ENCODE measurements at places on chromosomes 5 and 9. TPM values are rescaled to one million over a fixed set of nuclear protein-coding genes. Genes with fewer than 3 reads are reported as not detected.

- no peak for DNase-seq
Measured at GRCh38 chr5:166781737-166782136, 1509.7 kb upstream of the WWC1 start.

GRCh38 chr9:94868464-94868863 lies 142.0 kb downstream of the AOPEP start:
- DNase-seq: no peak

DNA sequence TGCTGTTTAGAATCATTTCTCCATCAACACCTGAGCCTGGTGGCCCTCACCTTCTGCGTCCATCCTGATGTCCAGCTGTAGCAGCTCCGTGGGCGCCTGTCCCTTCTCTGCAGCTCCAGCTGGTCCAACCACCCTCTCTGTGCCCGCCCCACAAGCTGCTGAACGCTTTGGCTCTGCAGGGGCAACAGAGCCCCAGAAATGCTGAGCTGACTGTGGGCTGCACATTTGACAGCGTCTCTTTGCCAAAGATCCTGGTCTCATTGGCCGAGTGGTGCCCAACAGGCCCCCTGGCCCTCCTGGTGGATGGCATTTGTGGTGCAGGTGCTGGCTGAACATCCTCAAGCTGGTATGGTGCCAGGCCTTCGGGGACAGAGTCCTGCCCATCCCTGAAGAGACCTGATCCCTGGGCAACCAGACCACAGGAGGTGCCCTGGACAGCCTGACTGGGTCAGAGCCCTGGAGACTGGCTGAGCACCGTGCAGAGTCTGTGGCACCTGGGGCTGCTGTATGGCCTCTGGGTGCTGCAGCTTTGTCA lies 25.3 kb upstream of the CEP72 start:
- DNase-seq: no peak

- no peak for DNase-seq
Measured at GRCh38 chr9:73743826-73744225, 592.2 kb downstream of the ANXA1 start.

GRCh38 chr9:21994556-21995005 lies at the start of gene CDKN2B-AS1:
TSS of gene CDKN2B-AS1 (plus strand) at chr9:21994791.
- DNase-seq: no peak

DNA sequence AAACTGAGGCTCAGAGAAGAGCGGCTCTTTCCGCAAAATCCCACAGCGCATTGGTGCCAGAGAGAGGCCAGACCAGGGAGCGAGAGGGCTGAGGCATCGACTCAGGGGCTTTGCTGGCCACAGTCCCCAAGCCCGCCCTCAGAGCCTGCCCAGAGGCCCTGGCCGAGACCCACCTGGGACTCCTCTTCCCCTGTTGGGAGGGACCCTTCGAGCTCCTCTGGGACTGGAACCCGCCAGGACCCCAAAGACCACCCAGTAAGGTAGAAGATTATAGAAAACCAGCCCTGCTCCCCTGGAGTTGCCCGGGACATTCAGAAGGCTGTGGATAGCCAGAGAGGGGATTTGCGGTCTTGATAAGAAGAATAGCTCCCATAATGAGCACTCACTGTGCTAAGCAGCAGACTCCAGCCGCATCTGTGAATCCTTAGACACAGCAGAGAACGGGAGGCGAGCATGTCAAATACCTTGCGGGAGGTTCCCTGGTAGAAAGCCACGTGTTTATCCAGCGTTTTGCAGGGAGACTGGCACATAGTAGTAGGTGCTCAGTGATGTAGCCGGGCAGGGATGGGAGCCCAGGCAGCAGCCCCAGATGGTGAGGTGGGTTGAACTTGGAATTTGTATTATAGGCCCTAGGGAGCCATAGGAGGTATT lies 651 bp upstream of the AK1 start:
- no peak for DNase-seq

- DNase-seq: no peak
Measured at GRCh38 chr5:13403351-13403750, 541.1 kb downstream of the DNAH5 start.

GRCh38 chr5:168552146-168552545 lies 23.0 kb downstream of the FBLL1 start:
- no peak for DNase-seq

DNA sequence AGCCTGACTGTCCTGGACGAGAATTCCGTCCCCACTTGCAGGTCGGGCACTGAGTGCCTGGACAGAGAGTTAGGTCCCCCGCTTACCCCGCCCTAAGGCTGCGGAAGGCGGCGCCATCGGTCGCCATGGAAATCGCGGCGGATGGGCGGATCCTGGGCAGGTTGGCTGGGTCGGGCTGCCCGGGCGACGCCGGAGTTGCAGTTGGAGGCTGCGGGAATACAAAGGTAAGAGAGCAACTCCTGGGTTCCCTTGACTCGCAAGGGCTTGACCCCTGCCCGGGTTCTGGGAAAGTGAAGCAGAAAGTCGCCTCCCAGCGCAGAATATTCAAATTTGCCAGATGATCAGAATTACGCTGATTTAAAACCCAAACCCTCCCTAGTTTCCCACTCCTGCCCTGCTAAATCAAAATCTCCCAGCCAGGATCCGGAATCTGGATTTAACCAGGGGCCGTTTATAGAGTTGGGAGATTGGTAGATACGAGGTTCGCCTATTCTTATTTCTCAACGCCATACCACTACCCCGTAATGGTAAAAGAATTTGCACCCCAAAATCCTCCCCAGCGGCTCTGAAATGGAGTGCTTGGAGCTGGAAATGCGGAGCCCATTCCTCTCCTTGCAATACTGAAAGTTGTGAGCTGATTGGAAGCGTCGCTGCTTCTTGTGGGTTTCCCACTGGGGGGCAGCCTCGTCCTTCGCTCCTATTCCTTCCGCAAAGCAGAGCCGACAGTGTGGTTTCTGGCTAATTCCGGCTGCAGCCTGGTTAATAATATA lies 156.4 kb upstream of the RASEF start:
- no peak for DNase-seq

DNA sequence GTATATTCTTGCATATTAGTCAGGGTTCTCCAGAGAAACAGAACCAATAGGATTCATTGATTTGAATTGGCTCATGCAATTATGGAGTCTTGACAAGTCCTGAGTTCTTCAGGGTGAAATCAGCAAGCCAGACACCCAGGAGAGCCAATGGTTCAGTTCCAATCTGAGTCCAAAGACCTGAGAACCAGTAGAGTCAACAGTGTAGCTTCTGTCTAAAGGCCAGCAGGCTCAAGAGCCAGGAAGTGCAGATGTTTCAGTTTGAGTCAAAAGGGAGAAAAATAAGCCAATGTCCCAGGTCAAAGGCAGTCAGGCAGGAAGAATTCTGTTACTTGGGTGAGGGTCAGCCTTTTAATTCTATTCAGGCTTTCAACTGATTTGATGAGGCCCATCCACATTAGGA lies 37.8 kb upstream of the ANKRD34B start:
- no peak for DNase-seq

- DNase-seq: no peak
Measured at GRCh38 chr5:180139731-180140055, 68.1 kb upstream of the RNF130 start.

- DNase-seq: no peak
Measured at GRCh38 chr5:19179571-19179970, 808.4 kb downstream of the CDH18 start.

GRCh38 chr9:68951879-68952659 lies 61.8 kb downstream of the PRKACG start:
- DNase-seq: no peak

DNA sequence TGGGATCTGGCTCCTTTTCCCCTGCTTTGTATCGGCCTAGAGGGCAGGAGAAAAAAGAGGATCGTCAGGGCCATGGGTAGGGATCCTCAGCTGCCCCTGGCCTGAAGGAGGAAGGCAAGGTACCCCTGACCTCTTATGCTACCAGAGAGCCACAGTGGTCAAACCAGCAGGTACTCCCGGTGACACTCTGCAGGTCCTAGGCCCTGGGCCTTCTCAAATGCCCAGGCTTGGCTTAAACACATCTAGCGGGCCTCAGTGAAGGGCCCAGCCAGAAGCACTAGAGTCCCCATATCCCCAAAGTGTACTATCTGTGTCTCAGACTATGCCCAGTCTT lies 3.5 kb downstream of the IRF1 start:
- no peak for DNase-seq

GRCh38 chr5:81136557-81136956 lies 96.6 kb upstream of the CKMT2 start:
- no peak for DNase-seq

GRCh38 chr9:99400184-99400731 lies 178.2 kb downstream of the SEC61B start:
- DNase-seq: no peak

- DNase-seq: no peak
Measured at GRCh38 chr9:115413304-115413703, 295.3 kb upstream of the TNC start.

GRCh38 chr5:107769519-107769918 lies 98.8 kb upstream of the EFNA5 start:
- DNase-seq: no peak

DNA sequence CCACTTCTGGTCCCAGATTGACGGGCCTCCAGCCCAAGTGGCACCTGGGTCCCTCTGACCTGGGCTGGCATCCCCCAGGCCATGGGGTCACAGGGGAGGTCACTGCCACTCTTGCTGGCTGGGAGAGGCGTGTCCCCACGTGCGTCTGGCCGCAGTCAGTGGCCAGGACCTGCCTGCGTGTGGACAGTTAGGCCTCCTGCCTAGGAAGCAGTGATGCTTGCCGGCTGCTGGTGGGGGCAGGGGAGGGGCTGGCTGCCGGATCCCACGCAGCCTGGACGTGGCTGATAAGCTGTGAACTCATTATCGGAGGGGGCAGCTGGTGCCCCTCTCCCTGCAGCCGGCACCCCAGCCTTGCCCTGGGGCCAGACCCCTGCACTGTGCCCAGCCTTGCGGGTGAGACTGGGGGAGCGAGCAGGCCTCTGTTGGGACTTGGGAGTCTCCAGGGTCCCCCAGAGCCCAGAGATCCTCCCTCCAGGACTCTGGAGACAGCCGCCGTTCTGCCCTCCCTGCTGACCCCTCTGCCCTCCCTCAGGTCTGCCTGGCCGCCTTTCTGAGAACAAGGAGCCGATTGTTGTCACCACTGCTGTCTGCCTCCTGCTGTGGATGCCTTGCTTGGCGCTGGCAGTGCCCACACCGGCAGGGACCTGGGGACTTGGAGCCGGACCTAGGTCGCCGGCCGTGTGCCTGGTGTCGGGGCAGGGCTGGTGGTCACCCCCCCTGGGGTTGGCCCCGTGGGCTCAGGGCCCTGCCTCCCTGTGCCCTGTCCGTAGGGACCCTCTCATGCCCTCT lies 12.3 kb downstream of the RXRA start:
- peak; percentile 95 for DNase-seq

GRCh38 chr9:107931071-107931715 lies 441.6 kb upstream of the KLF4 start:
- no peak for DNase-seq

DNA sequence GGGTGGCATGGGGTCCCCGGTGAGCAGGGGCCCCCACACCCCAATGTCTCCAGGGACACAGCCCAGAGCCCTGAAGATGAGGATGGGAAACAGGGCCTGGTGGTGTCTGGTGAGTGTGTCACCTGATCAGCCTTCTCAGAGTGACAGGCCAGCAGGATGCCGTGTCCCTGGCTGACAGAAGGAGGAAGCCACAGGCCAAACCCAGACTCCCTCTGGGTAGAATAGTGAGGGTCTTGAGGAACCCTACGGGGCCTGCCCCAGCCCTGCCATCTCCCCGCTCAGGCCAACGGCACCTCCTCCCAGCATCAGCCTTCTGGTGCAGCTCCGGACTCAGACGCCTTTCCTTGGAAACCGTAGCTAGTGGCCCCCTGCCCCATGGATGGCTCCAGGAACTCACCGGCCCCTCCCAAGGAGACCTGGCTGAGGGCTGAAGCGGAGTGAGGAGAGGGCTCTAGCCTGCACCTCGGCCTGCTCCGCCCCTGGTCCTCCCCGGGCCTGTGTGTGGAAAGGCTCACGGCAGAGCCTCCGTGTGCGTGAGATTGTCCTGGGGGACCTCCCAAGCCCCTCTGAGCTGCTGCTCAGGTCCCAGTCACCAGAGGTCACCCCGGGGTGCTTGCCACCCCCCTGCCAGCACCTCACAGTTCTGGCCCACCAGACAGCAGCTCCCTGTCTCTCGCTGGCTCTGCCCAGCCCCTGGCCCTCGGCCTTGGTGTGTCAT lies 6.0 kb downstream of the RALGDS start:
- DNase-seq: no peak

DNA sequence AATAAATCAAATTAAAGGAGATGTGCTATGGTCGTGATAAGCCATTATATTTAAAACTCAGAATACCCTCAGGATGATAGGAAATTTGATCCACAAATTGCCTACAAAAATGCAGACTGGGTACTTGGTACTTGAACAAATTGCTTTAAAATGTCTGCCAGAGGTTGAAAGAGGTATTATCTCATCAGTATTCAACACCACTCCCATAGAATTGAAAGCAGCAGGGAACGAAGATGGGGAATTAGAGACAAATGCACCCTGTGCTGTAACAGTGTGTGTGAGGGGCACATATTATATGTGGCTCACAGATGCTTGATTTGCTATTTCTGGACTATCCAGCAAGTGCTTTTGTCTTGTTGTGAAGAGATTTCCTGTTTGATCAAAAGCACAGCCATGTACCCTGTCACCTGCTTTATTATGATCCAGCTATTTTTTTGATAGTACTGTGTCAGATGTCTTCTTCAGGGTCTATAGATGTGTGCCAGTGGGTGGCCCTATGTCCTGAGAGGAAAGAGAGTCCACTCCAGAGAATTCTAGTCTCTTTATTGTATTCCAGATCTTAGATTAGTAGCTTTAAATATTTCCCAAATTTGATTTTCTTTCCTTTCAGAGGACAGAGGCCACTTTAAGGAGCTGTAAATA lies 120.1 kb downstream of the XRCC4 start:
- DNase-seq: no peak

GRCh38 chr5:14136228-14136627 lies 6.9 kb upstream of the TRIO start:
- DNase-seq: no peak

- no peak for DNase-seq
Measured at GRCh38 chr5:56012281-56012963, 17.7 kb upstream of the IL6ST start.

GRCh38 chr9:75181750-75182149 lies 93.4 kb downstream of the OSTF1 start:
- peak; percentile 29 for DNase-seq

- DNase-seq: no peak
Measured at GRCh38 chr5:140214831-140215230, 39.8 kb downstream of the CYSTM1 start.

GRCh38 chr9:38137342-38137741 lies 68.3 kb upstream of the SHB start:
- DNase-seq: no peak

DNA sequence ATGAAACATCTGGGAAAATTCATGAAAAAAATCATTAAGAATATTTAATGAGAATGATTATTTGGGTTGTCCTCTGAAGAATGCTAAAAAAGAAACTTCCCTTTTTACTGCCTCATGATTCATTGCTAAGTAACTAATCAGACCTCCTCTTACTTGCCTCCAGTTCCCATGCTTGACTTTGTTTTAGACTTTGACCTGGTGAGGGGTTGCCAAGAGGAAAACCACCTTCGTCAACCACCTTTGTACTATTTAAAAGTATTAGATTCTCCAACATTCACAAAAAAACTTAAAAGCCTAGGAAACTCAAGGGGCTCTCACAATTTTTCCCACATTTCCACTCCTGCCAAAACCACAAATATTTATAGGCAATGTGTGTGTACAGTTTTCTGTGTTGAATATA lies 115.2 kb upstream of the ST8SIA4 start:
- no peak for DNase-seq

The SVEP1 gene
- 0.81 TPM for total RNA-seq

The CTSL gene
- 76.4 TPM for total RNA-seq

The LCN15 gene
- not detected for total RNA-seq

The NIPAL4 gene
- total RNA-seq: not detected

The ANKRD31 gene
- 0.04 TPM for total RNA-seq

The INSL6 gene
- not detected for total RNA-seq

The CMBL gene
- total RNA-seq: 121 TPM

The VPS13A gene
- total RNA-seq: 18.8 TPM

The CCDC183 gene
- 0.54 TPM for total RNA-seq

The SPATA31A3 gene
- not detected for total RNA-seq

The FRRS1L gene
- total RNA-seq: not detected

All from K562 (cell line).